ENCODE measurements at places on chromosomes 13 and 19. TPM values are rescaled to one million over a fixed set of nuclear protein-coding genes. Genes with fewer than 3 reads are reported as not detected.

GRCh38 chr13:29619995-29620394 is 24.5 kb upstream of the SLC7A1 start:
- DNase-seq, result no peak
- H3K27me3 ChIP-seq, result no peaks in the 10 kb centered on the region
- no peaks in the 10 kb centered on the region for H3K4me1 ChIP-seq
- H3K4me3 ChIP-seq, result no peak overlapping the region
- H3K27ac ChIP-seq, result no peak overlapping the region

DNA sequence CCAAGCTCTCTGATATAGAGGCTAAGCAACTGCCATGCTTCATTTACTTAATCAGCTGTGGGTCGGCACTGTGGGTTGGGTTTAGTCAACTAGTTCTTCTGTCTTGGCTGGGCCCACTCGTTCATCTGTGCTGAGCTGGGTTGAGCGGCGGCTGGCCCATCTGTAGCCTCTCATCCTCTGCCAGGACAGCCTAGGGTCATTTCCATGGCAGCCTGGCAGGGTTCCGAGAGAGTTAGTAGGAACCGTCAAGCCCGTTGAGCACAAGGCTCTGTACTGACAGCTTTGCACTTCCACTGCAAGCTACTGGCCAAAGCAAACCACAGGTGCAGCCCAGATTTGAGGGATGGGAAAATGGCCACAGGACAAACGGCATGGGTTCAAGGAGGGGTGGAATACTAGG is 6.6 kb upstream of the ZNF835 start:
- H3K27me3 ChIP-seq, result peaks cover 7% of the 10 kb centered on the region
- no peaks in the 10 kb centered on the region for H3K4me1 ChIP-seq
- H3K36me3 ChIP-seq, result peaks cover 51% of the 10 kb centered on the region

The CLEC4M gene
- not detected for total RNA-seq

GRCh38 chr19:5950741-5951140 is 27.2 kb downstream of the RANBP3 start:
- H3K27ac ChIP-seq, result peak overlapping the region; percentile 48
- peaks cover 85% of the 10 kb centered on the region for H3K4me1 ChIP-seq
- H3K4me3 ChIP-seq, result no peak overlapping the region
- H3K36me3 ChIP-seq, result peaks cover 4% of the 10 kb centered on the region
- DNase-seq, result no peak

DNA sequence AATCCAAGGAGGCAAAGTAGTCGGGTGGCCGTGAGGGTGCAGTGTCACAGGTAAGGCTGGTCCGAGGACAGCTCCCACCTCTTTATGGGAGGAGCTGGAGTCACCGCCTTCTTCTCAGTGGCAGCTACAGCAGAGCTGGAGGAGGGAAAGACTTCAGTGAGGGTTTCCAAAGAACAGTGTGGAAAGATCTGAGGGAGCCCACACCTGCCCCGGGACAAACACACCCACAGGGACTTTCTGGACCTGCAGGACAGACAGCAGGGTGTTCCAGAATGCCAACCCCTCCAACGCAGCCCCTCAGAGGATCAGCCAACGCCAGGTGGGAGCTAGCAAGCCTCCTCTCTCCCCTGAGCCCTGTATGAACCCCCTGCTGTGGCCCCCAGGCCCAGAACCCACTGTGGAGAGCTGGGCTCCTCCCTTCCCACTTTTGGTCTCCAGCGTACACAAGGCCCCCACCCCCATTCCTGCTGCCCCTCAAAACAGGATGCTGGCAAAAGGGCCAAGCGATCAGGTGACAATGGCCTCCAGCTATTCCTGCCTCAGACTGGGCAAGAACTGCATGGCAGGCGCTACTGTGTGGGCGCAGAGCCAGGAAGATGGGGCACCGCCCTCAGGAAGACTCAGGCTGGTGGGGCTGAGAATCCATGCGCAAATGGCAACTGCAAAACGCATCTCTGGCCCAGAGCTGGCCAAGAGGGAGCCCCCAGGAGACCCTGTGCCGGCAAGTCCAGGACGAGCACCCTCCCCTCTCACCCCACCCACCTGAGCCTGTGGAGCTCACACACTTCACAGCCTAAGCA is 3.5 kb upstream of the CD320 start:
- peaks cover 31% of the 10 kb centered on the region for H3K4me1 ChIP-seq
- no peaks in the 10 kb centered on the region for H3K27me3 ChIP-seq
- no peak overlapping the region for H3K4me3 ChIP-seq

DNA sequence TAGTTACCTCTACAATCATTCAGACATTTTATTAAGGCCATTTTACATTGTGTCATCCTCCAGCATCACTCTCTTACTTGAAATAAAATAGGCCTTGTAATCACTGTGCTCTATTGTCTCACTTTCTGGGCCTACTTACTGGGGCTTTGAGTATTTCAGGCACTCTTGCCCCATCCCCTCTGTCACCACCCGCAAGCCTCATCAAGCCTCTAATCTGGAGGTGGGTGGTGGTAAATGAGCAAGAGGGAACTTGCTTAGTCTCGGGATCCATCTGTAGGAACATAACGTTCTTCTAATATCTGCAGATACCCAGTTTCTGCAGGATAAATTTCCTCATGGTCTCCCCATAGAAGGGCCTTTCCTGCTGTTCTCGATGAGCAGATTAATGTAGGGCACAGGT is 19.4 kb upstream of the GPR18 start:
- H3K27ac ChIP-seq, result 0 out of 2 replicates have a peak overlapping the region, but pooled peaks have one; percentile 16
- no peak for DNase-seq
- H3K36me3 ChIP-seq, result no peaks in the 10 kb centered on the region
- H3K27me3 ChIP-seq, result no peaks in the 10 kb centered on the region
- H3K4me1 ChIP-seq, result peaks cover 33% of the 10 kb centered on the region

DNA sequence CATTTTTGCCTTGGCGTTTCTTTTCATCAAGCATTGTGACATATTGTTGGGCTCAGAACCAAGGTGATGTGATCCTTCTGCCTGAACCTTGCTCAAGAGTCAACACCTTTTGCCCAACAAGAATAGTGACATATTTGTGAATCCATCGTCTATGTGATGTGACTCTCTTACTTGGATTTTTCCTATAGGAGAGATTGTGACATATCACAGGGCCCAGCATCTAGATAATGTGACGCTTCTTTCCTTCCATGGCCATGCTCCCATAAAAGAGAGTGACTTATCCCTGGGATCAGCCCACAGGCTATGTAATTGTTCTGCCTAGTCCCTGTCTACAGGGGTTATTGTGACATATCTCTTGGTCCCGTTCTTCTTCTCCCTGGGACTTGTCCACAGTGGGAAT is 8.5 kb upstream of the ZNF429 start:
- H3K27ac ChIP-seq, result no peak overlapping the region
- H3K4me1 ChIP-seq, result no peaks in the 10 kb centered on the region
- H3K36me3 ChIP-seq, result peaks cover 68% of the 10 kb centered on the region
- no peak overlapping the region for H3K4me3 ChIP-seq
- no peaks in the 10 kb centered on the region for H3K27me3 ChIP-seq

DNA sequence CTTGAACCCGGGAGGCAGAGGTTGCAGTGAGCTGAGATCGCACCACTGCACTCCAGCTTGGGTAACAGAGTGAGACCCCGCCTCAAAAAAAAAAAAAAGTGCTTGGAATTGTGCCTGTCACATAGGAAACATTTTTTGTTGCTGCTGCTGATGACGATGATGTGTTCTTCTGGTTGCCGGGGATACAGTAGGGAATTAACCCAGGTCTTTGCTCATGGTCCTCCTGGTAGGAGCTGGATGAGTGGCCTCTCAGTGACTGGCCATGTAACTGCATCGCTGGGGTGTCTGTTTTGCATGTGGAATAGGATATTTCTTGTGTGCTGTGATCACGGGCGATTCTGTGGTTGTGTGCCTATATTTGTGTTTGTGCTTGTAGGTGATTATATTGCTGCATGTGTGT is 4.7 kb upstream of the CNFN start:
- H3K27me3 ChIP-seq, result peaks cover 47% of the 10 kb centered on the region
- H3K27ac ChIP-seq, result no peak overlapping the region

GRCh38 chr19:12052091-12052496 is 667 bp downstream of the ZNF878 start:
- peaks cover 2% of the 10 kb centered on the region for H3K27me3 ChIP-seq
- peak overlapping the region; percentile 91 for H3K4me3 ChIP-seq
- peaks cover 33% of the 10 kb centered on the region for H3K36me3 ChIP-seq
- DNase-seq, result no peak
- H3K4me1 ChIP-seq, result peaks cover 18% of the 10 kb centered on the region
- H3K27ac ChIP-seq, result peak overlapping the region; percentile 88

DNA sequence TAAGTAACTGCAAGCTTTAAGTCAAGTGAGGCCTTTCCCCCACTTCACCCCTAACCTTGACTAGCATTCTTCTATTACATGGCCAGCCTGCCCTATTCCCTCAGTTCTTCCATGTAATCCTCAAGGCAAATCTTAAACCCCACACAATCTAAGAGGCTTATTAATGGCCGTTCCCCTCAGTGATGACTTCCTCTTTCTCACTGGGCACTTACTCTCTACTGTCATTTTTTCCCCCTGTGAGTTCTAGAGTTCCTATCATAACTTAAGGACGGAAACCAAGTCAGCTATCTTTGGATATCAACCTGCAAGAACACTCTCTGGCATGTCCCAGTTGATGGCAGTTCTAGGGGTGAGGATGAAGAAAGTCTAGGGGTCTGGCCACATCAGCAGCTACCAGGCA is 131.2 kb downstream of the DCLK1 start:
- DNase-seq, result no peak
- peaks cover 29% of the 10 kb centered on the region for H3K4me1 ChIP-seq
- no peak overlapping the region for H3K27ac ChIP-seq
- H3K4me3 ChIP-seq, result no peak overlapping the region
- H3K36me3 ChIP-seq, result no peaks in the 10 kb centered on the region
- H3K27me3 ChIP-seq, result no peaks in the 10 kb centered on the region

DNA sequence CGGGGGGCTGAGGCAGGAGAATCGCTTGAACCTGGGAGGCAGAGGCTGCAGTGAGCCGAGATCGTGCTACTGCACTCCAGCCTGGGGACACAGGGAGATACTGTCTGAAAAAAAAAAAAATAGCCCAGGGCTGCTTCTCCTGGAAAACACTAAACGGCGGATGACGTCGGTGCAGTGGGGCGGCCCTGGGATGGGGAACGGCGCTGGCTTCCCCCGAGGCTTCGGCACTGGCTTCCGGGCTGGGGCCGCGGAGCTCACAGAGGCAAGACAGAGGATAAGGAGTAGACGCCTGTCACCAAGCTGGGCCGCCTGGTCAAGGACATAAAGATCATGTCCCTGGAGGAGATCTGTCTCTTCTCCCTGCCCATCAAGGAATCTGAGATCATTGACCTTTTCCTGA is 5.0 kb downstream of the PRSS57 start:
- no peaks in the 10 kb centered on the region for H3K4me1 ChIP-seq
- H3K27me3 ChIP-seq, result no peaks in the 10 kb centered on the region
- H3K4me3 ChIP-seq, result no peak overlapping the region
- no peaks in the 10 kb centered on the region for H3K36me3 ChIP-seq
- no peak for DNase-seq

GRCh38 chr19:17172624-17173345 is 42.4 kb upstream of the USE1 start:
- no peak overlapping the region for H3K4me3 ChIP-seq
- no peaks in the 10 kb centered on the region for H3K4me1 ChIP-seq
- no peak for DNase-seq
- no peaks in the 10 kb centered on the region for H3K27me3 ChIP-seq

All from WTC11 (cell line).